Activated CD4-positive, alpha-beta T cell treated with anti-CD3 and anti-CD28 coated beads, Interleukin-2, amount 50 U/mL, for 24 hours (primary cell): ENCODE measurements at places on chromosomes 13 and 19.

DNA sequence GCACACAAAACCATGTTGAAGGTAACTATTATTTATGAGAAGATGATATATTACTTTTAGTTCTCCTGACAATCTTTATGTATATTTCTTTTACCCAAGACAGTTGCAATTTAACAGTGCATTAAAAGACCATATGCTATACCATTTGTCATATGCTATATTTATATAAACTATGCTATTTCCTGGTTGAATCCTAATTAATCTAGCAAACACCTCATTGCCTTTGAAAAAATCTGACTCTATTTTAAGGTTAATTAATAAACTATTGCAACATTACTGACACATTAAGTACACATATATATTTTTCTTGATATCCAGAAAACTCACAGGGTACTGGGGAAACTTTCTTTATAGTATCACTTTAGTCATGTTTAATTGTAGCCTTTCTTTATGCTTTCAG is 649.4 kb upstream of the PCDH20 start:
- DNase-seq = no peak

- no peak for DNase-seq
Observed at GRCh38 chr19:34989298-34989697, 10.8 kb upstream of the GRAMD1A start.

DNA sequence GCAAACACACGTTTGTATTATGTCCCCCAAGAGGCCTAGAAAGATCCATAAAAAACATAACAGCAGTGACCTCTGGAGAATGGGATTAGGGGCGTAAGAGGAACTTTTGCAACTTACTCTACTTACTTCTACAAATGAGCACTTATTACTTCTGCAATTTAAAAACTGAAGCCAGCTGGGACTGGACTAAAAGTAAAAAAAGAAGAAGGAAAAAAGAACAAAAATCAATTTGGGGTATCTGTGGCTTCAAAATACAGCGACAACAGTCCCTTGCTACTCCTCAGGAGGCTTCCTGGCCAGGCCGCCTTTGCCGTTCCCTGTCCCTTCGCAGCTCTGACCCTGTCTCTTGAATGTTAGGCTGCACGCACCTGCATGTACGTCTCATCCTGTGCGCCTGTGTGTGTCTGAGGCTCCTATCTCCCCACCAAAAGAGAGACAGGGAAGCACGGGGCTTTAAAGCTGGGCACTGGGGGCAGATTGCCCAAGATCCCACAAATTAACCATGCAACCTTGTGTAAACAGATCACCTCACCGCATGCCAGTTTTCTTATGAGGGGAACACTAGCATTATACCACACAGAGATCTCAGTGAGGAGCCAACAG is 12.1 kb upstream of the FKRP start:
- DNase-seq = no peak

DNA sequence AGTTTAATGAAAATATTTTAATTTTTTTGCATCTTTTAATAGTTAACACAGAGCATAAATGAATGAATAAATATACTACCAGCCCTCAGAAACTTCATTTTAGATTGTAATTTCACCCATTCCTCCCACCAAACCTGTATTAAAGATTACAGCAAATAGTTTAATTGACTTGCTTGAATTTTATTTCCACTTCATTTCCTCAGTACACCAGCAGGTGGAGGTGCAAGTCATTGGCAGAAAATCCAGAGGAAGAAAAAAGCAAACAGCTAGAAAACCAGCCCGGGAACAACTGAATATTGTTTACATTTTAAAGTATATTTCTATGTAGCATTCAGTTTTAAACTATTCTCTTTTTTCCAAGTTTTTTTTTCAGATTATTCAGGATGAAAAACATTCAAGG is 177.8 kb downstream of the OLFM4 start:
- no peak for DNase-seq

DNA sequence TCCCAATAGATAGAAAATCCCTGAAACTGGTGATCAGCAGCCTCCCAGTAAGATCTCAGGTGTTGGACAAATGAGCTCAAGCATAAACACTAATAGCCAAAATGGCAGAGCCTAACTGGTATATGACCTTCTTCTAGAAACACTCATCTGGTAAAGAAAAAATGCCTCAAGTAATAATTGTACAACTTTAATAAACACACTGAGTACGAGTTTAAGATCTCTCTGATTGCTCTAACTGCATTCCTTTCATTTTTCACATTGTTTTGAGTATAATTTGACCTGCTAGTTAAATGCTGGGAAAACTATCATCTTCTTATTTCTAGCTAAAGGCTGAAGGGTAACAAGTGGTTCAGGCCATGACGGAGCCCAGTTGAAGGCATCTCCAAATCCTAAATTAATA is 2009.5 kb upstream of the PCDH20 start:
- no peak for DNase-seq

DNA sequence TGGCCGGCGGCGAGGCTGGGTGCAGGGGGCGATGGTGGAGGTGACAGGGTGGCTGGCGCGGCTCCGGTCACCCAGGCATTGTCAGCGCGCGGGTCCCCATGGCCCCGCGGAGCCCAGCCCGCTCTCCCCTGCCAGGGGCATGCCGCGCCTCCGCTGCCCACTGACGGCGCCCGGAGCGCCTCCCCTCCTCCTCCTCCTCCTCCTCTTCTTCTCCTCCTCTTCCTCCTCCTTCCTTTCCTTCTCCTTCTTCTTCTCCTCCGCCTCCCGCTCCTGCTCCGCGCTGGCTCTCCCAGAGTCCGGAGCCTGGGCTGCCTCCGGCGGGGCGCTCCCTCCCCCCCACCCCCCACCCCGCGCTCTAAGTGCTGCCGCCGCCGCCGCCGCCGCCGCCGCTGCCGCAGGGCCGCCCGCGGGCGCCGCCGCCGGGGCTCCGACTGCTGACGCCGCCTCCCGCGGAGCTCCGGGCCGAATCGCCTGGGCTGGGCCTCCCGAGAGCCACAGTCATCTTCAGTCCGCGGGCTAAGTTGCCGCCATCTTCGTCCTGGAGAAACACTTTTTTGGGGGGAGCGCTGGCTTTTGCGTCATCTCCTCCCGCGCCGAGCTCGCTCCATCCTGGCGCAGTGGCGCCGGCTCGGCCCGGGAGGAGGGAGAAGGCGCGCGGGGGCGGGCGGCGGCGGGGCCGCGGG is 348.3 kb downstream of the LIG4 start:
- no peak for DNase-seq
